ENCODE measurements at places on chromosomes 6 and 20.

DNA sequence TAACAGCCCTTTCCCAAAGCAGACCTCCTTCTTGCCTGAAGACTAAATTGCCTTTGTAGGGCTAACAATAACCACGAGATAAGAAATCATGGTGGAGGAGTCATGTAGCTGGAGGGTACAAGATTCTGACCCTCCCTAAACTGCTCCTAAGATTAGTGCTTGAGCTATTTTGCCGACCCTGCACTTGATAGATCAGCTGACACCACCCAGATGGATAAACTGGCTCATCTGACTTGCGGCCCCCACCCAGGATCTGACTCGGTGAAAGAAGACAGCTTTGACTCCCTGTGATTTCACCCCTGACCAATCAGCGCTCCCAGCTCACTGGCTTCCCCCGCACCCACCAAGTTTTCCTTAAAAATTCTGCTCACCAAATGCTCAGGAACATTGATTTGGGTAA lies 57.6 kb upstream of the UNC93A start:
- no peak for DNase-seq

DNA sequence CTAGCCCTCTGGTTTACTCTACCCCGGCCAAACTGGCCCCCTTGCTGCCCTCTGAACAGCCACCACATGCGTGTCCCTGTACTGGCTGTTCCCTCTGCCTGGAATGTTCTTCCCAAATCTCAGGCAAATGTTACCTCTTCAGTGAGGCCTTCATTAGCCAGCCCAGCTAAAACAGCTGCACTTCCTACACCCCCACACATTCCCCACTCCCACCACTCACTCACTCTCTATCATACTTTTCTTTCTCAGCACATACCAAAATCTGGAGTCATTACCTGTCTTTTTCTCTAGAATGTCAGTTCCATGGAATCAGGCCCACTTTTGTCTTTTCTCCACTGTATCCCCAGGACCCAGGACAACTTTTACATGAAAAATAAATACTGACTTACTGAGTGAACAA lies 401.2 kb upstream of the SULF2 start:
- DNase-seq = no peak

GRCh38 chr20:4099905-4100675 lies 84.7 kb upstream of the RNF24 start:
- DNase-seq = no peak

GRCh38 chr6:156189714-156190113 lies 587.5 kb upstream of the ARID1B start:
- DNase-seq = no peak

DNA sequence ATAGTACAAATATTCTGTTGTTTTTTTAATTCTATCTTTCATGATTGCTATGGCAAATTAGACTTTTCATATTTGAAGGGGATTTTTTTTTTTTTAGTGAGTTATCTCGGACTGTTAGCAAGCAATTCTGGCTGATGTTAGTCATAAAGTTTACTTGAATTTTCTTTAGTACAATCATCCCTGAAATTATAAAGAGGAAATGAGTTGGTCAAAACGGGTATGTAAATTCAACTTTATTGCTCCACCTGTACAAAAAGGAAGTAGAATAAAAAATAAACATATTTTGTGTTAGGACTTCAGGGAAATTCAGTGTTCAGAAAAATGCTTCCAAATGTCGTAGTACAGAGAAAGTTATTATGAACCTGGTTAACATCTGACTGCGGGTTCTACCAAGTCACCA lies 40.3 kb downstream of the PPP1R14C start:
- DNase-seq = no peak

DNA sequence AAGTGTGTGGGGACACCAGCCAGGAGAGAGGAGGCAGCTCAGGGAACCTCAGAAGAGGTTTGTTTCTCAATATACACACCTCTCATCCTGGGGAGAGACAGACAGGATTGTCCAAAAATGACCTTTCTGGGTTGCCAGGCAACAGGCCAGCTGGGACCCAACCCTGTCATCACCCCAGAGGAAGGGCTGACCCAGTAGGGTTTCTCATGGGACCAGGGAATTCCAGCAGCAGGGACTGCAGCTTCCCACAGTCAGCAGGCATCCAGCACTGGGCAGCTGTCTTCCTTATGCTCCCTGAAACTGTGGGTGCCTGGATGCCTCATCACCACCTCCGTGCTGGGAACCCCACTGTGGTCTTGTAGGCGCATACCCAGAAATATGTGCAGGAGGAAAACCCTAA lies 1.3 kb downstream of the C20orf202 start:
- no peak for DNase-seq

GRCh38 chr6:84061613-84062398 lies 28.2 kb downstream of the MRAP2 start:
- DNase-seq = no peak

GRCh38 chr6:9398071-9398766 lies 962.9 kb upstream of the SLC35B3 start:
- no peak for DNase-seq

DNA sequence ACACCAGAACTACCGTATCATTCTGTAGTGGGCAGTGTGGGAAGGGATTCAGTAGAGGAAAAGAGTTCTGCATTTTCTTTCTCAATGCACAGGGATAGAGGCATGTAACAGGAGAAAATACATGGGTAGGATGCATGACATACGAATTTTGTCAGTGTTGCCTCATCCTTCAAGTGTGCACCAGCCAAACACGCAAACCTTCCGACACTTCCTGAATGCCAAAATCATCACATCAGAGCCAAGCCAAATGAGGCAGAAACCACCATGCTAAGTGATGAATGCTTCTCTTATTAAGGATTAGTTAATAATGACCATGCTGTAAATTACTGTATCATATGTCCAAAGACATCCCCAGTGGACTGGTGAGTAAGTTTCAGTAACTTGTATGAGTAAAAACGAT lies 27.3 kb downstream of the RAMACL start:
- no peak for DNase-seq

GRCh38 chr20:1946442-1946761 lies 47.5 kb downstream of the PDYN start:
- DNase-seq = no peak

GRCh38 chr6:158714706-158715105 lies 64.9 kb downstream of the SYTL3 start:
- DNase-seq = no peak

- no peak for DNase-seq
Observed at GRCh38 chr6:147958683-147959082, 384.0 kb upstream of the SASH1 start.

GRCh38 chr6:42468273-42468672 lies 16.5 kb upstream of the TRERF1 start:
- no peak for DNase-seq

DNA sequence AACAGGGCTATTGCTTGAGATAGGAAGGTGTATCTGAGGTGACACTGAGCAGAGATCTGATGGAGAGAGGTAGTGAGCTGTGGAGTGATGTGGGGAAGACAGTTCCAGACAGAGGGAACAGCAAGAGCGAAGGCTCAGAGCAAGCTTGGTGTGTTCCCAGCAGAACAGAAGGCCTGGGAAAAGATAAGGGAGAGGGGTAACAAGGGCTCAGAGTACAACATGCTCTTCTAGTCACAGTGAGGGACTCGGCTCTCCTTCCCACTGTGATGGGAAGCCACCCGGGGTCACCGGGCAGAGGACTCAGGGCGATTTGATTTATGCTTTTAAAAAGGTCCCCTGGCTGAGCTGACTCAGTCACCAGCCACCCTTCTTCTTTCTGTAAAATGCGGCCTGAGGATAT lies 33.7 kb downstream of the CAP2 start:
- DNase-seq = no peak

- no peak for DNase-seq
Observed at GRCh38 chr6:9131616-9132015, 696.3 kb upstream of the SLC35B3 start.

DNA sequence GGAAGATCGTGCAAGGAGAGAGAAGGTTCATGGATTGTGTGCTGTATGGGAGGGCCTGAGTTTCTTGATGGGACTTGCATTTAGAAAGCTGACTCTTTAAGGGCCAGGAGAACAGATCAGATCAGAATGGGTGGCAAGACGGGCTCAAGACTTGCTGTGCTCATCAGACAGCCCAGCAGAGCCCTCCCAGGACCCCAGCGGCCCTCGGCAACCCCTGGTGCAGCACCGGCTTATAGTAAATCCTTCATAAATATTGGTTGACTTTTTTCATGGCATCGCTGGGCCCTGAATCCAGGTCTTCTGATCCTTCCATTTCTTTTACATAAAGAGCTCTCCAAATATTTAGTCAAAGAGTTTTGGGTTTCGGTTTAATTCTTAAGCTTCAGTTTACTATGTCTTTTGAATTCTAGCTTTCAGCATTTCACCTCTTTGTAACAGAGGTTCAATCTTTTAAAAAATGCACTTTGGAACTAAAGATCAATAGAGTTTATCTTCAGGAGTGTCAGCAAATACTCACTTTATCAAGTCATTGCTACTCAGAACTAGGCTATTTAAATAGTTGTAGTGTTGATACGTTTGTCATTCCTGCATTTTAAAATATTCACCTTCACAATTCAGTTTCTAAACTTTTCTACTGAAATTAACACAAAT lies 205.6 kb downstream of the ZDHHC14 start:
- DNase-seq = no peak

- no peak for DNase-seq
Observed at GRCh38 chr6:52650941-52651340, 20.0 kb upstream of the TMEM14A start.

GRCh38 chr20:20525756-20526155 lies 157.9 kb downstream of the INSM1 start:
- no peak for DNase-seq

DNA sequence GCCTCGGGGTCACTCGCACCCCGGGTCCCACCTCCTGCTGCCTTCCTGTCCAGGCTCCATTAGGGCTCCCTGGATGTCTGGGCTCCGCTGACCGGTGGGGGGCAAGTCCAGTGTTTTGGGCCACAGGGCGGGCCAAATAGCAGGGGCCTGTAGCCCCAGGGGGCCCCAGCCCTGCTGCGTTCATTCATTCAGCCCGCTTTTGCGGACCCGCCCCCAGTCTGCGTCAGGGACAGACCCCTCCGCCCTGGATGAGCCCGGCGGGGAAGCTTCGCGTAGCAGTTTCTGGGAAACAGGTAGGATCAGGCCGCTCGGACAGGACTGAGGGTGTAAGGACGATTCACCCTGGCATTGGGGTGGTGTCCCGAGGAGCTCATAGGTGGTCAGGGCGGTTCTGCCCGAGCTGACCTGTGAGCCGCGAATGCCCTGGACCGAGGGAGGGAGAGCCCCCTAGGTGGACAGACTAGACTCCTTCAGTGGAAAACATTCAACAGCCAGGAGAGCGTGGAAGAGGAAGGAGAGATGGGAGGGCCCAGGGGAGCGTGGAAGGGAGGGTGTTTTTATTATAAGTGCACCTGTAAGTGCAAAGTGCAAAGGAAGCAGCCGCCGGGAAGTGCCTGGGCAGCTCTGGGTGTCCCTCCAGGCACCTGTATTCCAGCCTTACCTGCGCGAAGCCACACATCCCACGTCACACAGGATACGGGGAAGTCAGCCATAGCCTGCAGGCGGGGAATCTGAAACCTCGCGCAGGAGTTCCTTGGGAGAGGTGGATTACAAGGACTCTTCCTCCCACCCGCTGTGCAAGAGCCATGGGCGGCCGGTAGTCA lies 662 bp downstream of the ENTPD6 start:
- no peak for DNase-seq

DNA sequence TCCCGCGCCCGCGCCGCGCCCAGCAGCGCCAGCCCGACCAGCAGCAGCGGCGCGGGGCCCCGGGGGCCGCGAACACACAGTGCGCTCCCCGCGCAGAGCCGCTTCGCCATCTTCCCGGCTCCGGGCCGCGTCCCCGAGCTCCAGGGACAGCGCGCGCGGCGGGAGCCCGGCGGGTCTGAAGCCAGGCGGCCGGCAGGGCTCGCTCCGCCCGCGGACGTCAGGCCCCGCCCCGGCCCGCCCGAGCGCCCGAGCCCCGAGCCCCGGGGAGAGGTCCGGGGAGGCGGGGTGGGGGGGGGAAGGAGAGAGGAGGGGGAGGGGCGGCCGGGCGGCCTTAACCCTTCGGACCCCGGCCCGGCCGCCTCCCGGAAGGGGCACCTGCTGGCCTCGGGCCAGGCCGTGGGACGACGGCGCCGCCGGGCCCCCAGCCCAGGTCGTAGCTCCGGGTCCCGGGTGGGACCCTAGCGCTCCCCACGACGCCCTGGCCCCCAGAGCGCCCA lies at the start of gene LAMA5:
LAMA5 (minus strand) TSS at position 177 of the 497 bp plus-strand sequence; CDS start at position 110, 67 bp downstream.
- DNase-seq = no peak

DNA sequence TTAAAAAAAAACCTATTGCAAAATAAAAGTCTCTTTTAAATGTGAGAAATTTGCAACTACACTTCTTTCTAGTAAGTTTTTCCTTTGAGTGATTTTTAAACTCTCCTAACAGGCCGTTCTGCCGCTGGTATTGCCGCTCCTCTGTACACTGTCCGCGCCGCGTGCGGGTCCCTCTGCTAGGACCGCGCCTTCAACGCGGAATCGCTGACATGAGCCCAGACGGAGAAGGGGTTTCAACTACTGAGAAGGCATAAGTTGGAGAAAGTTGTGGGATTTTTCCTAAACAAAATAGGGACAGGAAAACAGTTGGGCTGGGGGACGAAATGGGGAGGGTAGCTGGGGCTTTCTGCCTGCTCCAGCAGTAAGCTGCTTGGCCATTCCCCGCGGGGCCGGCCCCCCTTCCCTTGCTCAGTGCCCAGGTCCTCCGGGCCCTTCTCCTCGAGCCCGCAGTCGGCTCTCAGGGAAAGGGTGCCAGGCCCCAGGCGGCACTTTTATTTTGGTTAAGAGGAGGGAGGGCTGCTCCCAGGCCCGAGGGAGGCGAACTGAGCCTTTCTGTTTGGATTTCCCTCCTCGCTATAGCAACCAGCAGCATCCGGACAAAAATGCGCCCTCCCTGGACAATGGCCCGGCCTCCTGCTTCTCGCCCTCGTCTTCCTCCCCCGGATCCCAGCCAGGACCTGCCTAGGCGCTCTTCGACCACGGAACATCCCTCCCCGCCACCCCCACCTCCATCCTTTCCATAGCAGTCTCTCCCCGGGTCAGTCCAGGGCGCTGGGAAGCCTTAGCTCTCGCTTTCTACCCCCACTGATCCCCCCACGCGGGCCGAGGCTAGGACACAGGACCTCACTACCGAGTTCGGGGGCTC lies 6.8 kb upstream of the POU3F2 start:
- no peak for DNase-seq

DNA sequence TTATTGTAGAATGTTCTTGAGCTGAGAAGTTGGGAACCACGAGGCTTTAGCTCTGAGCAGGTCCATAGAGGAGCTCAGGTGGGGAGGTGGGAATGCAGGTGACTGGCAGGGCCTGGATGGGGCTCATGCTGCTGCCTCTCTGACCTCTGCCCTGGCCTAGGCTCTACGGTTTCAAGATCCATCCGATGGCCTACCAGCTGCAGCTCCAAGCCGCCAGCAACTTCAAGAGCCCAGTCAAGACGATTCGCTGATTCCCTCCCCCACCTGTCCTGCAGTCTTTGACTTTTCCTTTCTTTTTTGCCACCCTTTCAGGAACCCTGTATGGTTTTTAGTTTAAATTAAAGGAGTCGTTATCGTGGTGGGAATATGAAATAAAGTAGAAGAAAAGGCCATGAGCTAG lies at the start of gene LY6G5B:
LY6G5B (plus strand) TSS at position 301 of the 400 bp plus-strand sequence. CDS start 975 bp downstream, outside the sequence.
- no peak for DNase-seq

All from stimulated activated CD4-positive, alpha-beta T cell treated with anti-CD3 and anti-CD28 coated beads, Interleukin-15, amount 100 ng/mL, for 1 hour (primary cell).